ENCODE measurements at places on chromosomes 13 and 19.

DNA sequence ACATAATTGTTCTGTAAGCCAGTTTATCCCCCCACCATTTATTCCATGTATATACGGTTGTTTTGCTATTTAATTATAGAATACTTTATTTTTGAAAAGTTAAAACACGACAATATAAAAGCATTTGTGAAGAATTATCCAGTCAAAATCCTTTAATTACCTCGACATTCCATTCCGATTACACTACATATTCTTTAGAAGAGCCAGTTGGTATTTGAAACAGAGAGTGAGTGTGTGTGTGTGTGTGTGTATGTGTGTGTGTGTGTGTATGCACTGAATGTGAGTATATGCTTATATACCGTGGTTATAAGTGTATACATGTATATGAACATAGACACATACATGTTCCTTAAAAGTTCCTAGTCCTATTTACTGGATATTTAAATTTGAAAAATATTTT lies 87.8 kb upstream of the KLF5 start:
- DNase-seq: no peak

GRCh38 chr13:52785739-52786138 lies 46.1 kb upstream of the CNMD start:
- DNase-seq: no peak

DNA sequence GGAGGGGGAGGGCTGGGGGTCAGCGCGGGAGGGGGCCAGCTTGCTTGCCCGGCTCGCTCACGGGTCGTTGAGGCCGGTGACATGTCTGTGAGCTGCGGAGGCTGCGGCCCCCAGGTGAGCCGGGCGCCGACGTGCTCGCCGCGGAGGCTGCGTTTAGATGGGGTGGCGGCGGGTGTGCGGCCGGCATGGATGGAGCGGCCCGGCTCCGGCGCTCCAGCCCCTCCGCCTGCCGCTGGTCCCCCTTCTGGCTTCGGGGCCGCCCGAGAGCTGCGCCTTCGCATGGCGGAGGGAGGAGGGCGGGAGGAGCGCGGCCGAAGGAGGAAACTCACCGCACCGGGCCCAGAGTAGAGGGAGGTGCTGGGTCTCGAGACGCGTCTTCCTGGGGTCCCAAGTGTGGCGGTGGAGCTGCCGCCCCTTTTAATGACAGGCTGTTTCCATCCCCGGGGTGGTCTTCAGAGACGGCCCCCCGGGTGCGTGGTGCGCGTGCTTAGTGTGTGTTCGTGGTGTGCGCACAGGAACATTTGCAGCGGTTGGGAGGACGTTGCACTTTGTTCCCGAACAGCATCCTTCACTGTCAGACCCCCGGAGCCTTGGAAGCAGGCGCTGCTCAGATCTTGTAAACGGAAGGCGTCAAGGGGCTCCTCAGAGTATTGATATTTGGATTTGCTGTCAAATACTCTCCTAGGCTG lies at the start of gene AKAP11:
TSS of gene AKAP11 (plus strand) at position 38 of the 689 bp plus-strand sequence. CDS start 14,197 bp downstream, outside the sequence.
- DNase-seq: peak; percentile 84

DNA sequence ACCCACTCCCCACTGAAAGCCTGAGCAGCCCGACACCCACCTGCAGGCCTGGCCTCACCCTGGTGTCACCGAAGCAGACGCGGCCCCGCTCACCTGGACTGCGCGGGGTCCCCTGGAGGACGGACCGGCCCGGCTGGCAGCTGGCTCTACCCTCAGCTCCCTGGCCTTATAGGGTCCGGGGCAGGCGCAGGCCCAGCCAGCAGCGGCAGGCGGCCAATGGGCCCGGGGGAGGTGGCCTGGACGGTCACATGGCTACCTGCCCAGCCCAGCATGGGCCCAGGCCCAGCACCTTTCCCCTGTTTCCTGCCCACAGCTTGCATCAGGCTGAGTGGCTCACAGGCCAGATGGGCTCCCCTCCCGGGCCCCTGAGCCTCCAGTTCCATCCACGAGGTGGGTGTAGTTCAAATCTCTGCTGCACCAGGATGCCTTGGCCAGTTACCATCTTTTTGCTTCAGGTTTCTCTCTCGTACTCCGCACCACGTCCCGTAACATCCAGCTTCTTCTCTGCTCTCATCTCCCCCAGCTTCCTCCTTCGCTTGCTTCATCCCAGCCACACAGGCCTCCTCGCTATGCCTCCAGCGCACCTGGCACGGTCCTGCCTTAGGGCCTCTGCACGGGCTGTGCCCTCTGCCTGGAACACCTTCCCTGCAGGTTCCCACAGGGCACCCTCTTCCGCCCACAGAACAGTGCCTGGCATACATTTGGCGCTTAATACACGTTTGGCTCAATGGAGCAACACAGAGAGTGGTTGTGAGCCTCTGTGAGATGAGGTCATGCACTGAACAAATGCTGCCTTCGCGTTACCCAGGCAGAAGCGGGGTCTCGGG lies at the start of gene PLIN4:
TSS of gene PLIN4 (minus strand) at position 142 of the 827 bp plus-strand sequence. CDS start 214 bp downstream, outside the sequence.
- DNase-seq: no peak

DNA sequence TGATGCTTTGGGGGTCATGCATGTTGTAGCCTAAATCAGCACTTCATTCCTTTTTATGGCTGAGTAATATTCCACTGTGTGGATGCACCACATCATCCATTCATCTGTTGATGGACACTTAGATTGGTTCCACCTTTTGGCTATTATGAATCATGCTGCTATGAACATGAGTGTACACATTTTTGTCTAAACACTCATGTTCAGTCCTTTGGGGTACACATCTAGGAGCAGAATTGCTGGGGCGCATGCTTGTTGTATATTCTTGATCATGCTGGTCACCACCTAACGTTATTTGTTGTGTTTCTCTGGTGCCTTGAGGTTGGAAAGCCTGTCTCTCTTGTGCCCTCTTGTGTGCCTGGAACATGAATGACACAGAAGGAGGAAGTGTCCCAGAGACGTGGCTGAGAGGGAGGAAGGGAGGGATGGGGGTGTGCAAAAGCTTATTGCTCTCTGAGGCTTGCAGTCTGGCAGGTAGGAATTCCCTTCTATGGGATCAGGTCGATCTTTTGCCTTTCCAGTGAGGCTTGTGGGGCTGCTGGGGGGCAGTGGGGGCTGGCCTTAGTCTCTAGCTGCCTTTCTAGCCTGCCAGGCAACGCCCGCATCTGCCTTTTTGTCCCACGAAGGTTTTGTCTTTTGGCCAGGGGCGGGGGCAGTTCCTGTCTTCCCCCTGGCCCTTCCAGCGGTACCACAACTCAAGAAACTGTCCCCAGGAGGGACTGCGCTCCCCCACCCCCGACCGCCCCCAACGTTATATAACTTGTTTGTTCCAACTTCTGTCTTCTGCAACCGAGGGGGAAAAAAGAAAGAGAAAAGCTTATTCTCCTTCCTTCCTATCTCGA lies 7.6 kb downstream of the KLHL26 start:
- no peak for DNase-seq

Measured in activated CD8-positive, alpha-beta memory T cell treated with anti-CD3 and anti-CD28 coated beads for 24 hours (primary cell).